ENCODE measurements at places on chromosomes 13 and 19.

DNA sequence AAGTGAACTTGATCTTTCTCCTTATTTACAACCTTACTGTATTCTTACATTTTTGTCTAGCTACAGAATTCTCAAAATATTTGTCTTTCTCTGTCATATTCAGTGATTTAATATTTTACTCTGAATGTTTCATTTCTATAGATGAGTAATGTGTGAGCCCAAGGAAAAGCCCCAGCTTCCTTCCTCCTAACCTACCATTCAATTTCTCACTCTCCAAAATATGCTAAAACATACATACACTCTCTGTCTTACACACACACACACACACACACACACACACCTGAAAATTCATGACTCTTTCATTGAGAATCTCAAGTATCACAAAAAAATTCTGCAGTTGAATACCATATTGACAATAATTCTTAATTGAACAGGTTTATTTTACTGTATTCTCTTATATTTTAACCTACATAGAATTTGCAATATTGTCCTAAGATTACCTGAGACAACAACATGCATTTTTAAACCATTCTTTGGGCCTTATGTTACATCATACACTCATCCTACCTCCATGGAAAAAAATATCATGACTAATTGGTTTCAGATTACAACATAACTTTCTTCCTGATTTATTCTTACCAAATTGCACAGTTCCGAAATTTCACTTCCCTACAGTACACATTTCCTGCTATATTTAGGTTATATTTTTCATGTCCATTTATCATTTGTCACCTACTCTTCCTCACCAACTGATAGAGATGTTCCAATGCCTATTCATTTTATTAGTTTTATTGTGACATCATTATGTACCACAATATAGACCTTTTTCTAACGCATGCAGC, 1965.6 kb upstream of the PCDH20 start:
- no peak for DNase-seq

GRCh38 chr13:111370570-111371535, 50.4 kb downstream of the TEX29 start:
- DNase-seq, result no peak

- DNase-seq, result no peak
Observed at GRCh38 chr13:44801990-44802389, 187.3 kb downstream of the NUFIP1 start.

GRCh38 chr19:6431891-6432290, 1.7 kb downstream of the SLC25A41 start:
- no peak for DNase-seq

- DNase-seq, result no peak
Observed at GRCh38 chr19:57807541-57807940, 7.2 kb downstream of the ZNF552 start.

DNA sequence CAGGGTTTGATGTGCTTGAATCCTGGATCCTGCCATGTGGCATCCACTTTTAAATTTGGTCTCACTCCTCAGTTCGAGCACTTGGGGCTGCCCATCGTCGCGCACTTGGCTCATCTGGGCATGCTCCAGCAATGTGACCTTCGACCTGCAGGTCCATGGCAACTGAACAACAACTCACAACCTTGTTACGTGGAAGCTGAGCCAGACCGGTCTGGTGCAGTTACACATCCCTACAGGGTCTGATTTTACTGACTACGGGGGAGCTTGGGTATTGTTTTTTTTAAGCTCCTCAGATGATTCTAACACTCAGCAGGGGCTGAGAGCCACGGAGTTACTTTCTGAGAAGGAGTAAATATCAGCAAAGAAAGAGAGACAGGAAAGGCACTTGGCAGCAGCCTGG, 769.6 kb downstream of the UQCRFS1 start:
- DNase-seq, result no peak

GRCh38 chr13:93079294-93079693, 147.3 kb upstream of the GPC6 start:
- no peak for DNase-seq

- no peak for DNase-seq
Observed at GRCh38 chr13:98225036-98225940, 48.2 kb upstream of the RNF113B start.

- DNase-seq, result no peak
Observed at GRCh38 chr13:44400736-44401135, 27.1 kb downstream of the SERP2 start.

- no peak for DNase-seq
Observed at GRCh38 chr19:57778336-57778735, 8.9 kb downstream of the ZNF586 start.

DNA sequence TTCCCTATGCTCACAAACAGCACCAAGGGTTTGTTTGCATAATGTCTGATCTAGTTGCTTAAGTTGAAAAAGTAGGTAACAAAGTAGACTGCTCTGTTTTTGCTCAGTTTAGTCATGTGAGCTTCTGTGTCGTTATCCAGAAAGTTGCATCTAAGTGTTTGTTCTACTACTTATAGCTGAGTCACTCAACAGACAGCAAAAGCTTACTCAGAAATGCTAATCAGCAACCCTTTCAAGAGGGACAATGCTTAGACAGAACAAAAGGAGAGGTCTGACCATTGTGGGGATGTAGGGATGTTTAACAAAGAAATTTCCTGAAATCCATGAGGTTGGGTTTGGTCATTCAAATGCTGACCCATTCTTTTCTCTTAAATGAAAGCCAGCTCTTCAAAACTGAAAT, 106.4 kb downstream of the ATP8A2 start:
- no peak for DNase-seq

- no peak for DNase-seq
Observed at GRCh38 chr19:28034936-28035335, 1178.0 kb downstream of the UQCRFS1 start.

DNA sequence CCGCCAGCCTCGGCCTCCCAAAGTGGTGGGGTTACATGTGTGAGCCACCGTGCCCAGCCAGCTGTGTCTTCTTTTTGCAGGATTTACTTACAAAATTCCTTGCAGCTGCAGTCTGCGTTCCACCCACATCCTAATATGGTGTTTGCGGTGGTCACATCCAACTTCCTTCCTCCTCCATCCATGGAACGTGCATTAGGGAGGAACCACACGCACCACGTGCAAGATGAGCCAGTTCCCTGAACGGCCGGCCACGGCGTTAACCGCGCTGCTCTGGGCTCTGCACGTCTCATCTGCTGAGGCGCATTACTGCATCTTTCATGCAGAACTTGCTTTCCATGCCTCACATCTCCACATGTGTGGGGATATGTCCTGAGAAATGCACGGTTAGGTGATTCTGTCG, 13.0 kb upstream of the SIGLEC11 start:
- DNase-seq, result no peak

- DNase-seq, result no peak
Observed at GRCh38 chr19:9008667-9009066, 1.5 kb downstream of the MUC16 start.

GRCh38 chr19:48992581-48993174, 431 bp downstream of the GYS1 start:
- no peak for DNase-seq

- no peak for DNase-seq
Observed at GRCh38 chr19:14142262-14143190, 6.1 kb upstream of the ASF1B start.

GRCh38 chr19:42879613-42880012, at the start of gene PSG1:
Gene PSG1 (minus strand): TSS chr19:42879713. CDS start chr19:42879581, 132 bp downstream.
- no peak for DNase-seq

DNA sequence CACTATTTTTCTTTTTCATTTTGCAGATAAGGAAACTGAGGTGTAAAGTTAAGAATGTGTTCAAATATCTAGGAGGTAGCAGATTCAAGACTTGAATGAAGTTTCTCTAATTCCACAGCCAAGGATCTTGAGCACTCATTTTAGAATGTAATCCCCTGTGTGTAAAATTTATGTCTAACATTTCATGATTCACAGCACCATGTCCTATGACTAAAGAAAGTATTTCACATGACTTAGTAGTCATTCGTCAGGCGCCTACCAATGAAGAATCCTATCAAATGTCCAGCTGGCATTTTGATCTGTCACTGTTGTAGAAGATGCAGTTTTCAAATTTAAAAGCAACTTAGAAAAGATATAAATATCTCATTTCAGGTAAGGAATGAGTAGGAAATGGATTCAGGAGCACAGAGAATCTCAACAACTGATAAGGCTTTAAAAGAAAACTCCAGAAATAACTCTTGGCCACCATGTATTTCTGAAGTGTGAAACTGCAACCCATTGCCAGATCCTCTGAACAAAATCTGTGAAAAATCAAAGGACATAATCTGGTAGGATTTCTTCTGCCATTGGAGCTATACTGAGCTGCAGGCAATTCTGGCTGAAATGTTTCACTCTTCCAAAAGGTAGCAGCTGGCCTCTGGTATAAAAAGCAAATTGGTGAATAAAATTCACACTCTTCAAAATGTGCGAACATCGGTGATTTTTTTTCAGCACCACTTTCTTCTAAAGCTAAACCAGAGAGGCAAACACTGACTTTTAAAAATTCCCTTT, 92.2 kb downstream of the DCLK1 start:
- DNase-seq, result no peak

- DNase-seq, result no peak
Observed at GRCh38 chr19:33377586-33378475, 4.3 kb downstream of the CEBPG start.

DNA sequence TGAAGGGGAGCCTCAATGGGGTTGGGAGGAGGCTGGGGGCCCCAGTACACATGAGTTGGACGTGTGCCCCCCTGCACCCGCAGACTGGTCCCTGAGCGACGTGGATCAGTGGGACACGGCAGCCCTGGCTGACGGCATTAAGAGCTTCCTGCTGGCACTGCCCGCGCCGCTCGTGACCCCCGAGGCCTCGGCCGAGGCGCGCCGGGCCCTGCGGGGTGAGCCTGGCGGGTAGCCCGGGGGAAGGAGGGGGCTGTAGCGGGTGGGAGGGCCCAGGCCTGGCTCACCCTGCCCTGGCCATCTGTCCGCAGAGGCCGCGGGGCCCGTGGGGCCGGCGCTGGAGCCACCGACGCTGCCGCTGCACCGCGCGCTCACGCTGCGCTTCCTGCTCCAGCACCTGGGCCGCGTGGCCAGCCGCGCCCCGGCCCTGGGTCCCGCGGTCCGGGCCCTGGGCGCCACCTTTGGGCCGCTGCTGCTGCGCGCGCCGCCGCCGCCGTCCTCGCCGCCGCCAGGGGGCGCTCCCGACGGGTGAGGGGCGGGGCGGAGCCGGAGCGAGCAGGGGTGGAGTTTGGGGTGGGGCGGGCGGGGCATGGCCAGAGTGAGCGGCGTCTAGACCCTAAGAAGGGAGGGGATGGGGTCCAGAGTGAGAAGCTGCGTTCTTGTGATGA, 8.1 kb downstream of the PIK3R2 start:
- peak; percentile 52 for DNase-seq

DNA sequence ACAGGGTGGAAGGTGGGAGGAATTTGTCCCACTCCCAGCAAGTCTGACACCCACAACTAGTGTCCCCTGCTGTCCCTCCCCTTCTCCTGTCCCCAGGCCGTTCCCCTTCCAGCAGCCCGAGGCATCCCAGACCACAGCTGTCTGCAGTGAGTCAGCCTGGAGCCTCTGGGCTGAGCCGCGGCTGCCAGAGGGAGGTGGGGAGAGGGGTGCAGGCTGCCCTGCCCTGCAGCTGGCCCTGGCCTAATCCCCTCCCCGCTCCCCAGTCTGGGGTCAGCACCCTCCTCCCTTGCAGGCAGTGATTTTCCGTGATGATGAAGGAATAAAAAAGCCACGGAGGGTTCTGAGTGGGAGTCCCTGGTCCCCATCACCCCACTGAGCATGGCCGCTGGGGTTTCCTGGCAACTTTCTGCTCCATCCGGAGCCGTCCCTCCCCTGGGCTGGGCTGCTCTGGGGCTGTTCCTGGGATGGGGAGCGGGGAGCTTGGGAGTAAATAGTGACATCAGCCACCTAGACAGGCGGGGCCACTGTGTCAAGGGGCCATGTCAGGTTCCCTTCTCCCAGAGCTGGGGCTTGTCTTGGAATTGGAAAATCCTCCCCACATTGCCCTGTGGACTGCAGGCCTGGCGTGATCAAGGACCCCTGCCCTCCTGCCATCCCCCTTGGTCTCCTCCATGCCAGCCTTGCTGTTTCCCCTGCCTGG, 16.8 kb downstream of the SPC24 start:
- DNase-seq, result no peak

GRCh38 chr13:36432106-36432544, at the start of gene CCNA1:
Gene CCNA1 (plus strand): TSS chr13:36432495. CDS start chr13:36433057, 562 bp downstream.
- peak; percentile 51 for DNase-seq

DNA sequence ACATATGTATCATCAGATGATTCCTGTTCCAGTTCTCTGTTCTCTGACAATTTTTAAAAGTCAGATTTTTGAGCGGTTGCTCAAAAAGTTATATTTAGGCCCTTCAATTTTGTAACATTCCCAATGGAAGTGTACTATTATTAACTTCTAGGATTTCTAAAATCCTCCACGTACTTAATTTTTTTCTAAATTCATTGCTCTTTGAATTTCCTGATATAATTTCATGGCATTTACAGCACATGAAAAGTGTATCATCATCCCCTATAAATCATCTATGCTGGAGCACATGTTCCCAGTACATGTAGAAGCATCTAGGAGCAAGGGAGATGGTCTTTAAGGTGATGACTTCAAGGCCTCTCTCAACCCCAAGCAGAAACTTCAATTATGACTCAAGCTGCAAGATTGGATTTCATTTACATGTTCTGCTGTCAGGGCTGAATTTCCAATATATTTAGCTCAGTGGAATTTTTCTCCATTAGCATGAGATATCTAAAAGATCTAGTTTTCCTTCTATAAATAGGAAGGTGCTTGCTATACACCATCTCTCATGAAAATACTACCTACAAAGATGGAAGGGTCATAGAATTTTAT, 392.8 kb upstream of the MIR17HG start:
- no peak for DNase-seq

DNA sequence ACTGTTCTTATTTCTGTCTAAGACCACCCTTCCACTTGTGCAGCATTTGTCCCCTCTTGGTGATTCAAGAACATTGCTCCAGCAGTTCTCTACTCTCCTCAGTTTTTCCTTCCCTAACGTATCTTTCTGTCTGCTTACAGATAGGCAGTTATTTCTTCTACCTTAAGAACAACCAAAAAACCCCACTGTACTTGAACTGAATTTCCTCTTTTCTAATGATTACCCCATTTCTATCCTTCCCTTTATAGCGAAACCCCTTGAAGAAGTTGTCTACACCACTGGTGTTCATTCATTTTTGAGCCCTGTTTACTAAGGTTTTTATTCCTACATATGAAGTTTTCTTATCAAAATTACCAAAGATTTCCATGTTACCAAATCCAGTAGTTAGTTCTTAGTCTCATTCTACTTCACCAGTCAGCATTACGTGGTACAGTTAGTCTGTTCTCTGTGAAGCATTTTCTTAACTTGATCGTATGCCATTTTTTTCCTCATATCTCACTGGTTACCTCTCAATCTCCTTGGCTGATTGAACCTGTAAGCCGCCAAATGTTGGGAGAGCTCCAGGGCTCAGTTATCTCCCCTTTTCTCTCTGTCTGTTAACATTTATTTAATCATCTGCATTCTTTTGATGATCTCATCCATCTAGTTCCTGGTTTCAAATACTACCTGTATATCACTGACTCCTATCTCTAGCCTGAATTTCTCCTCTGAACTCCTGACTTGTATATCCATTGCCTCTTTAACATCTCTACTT, 9.0 kb downstream of the LSM14A start:
- no peak for DNase-seq

- DNase-seq, result no peak
Observed at GRCh38 chr19:4675346-4675745, 5.2 kb upstream of the MYDGF start.

- DNase-seq, result no peak
Observed at GRCh38 chr13:32384702-32385101, 43.2 kb downstream of the N4BP2L1 start.

All from NCI-H1092 (cell line).